NK-92 treated with Interleukin-12 subunit alpha and Interleukin-12 subunit beta, amount 100 ng/mL, for 24 hours (cell line): ENCODE measurements at places on chromosomes 4 and X.

DNA sequence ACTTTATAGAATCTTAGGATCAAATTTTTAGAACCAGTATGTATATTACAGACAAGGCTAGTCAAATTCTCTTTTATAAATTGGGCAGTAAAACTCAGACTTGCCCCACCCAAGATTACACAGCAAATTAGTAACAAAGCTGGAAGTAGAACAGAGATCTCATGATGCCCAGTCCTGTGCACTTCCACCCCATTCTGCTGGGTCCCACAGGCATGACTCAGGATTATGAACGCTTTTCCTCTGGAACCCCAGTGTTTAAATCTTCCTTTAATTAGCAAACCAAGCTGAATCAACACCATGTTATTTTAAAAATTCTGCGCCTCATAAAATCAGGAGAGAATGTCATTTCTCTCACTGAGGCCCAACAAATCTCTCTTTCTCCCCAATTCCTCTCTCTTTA is 1.5 kb upstream of the IL13RA2 start:
- DNase-seq, result no peak

DNA sequence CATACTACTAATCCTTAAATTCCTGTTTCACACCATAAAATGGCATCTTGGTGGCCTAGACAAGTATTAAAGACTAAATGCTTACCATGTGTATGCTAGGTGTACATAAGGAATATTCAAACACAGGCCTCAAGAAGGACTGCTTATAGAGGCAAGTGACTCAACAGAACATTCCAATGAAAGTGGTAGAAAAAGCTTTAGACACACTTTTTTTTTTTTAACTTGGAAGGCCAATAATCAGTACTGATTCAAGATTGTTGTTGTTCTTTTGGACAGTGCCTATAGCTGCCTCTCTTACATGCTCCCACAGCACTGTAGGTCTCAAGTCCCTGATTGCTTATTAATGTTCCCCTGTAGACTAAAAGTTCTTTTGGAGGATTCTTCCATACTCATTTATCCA is 77.6 kb downstream of the FBXL5 start:
- DNase-seq, result no peak

DNA sequence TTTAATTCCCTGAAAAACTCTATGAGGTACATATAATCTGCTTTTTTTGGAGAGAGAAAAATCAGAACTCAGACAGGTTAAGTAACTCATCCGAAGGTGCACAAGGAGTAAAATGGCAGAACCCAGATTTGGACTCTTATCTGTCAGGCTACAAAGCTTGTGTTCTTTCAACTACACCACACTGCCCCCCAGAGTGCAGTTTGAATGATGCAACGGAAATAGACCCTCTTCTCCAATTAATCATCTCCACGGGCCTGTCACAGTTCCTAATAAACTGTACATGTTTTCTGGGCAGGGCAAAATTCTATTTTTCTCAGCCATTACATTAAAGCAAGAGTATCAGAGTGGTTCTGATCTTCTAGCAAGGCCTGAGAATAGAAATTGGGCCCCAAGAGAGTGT is 35.3 kb upstream of the DCX start:
- DNase-seq, result no peak

GRCh38 chrX:24934279-24934678 is 81.5 kb downstream of the ARX start:
- DNase-seq, result no peak

GRCh38 chr4:160202802-160203201 is 1099.9 kb downstream of the RAPGEF2 start:
- DNase-seq, result no peak

GRCh38 chr4:6224735-6225134 is 24.4 kb upstream of the JAKMIP1 start:
- no peak for DNase-seq

DNA sequence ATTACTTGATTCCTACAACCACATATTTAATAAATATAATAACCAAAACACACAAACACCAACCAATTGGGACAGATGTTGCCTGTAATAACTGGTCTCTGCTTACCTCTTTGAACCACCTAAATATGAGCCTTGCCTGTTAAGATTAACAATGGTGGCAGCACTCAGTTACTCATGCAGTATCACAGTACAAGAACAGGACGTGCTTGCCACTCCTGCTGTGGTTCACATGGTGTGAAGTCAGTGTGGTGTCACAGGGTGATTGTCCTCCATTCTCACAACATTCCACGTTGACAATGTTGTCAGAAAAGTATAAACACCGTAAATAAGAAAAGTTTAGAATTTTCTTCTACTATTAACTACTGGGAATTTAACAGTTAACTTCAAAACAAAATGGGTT is 365.0 kb downstream of the PPP3CA start:
- no peak for DNase-seq

- DNase-seq, result no peak
Observed at GRCh38 chrX:145817331-145818185, at the start of gene SLITRK2. SLITRK2 (plus strand) TSS chrX:145817829; CDS start chrX:145822426, 4,597 bp downstream.

DNA sequence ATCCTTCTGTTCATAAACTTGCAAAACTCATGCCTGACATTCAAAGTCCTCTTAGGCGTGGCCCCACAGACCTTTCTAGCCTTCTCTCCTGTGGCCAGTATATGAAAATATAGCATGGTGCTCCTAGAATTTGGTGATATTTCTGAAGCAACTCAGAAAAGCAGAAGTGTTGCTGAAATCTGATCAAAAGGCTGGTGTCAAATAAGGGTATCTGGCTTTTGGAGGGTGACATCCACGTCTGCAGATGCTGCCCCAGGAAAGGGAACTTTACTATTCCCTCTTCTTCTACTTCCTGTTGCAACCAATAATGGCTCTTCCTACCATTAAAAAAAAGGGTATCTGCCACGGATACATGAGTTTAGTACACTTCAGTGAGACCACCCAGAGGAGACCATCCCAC is 83.9 kb upstream of the RPS6KA3 start:
- DNase-seq, result no peak

DNA sequence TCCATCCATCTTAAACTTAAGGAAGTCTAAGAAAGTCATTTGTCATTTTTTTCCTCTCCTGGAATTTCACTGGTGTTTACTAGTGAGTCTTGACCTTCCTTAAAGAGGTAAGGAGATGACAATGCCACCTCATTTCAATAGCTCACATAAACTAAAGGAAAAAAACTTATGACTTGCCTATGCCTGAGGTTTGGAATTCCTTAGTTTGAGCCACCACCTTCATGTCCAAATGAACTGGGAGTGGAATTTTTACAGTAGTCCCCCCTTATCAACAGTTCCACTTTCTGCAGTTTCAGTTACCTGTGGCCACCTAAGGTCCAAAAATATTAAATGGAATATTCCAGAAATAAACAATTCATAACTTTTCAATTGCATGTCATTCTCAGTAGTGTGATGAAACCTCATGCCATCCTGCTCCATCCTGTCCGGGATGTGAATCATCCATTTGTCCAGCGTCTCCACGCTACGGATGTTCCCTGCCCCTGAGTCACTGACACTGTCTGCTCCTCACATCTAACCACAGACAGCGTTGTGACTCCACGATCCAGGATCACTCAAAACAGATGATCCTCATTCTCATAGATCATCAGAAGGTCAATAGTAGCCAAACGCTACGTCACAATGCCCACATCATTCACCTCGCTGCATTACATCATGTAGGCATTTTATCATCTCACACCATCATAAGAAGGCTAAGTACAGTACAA is 177.4 kb downstream of the SH3KBP1 start:
- no peak for DNase-seq

DNA sequence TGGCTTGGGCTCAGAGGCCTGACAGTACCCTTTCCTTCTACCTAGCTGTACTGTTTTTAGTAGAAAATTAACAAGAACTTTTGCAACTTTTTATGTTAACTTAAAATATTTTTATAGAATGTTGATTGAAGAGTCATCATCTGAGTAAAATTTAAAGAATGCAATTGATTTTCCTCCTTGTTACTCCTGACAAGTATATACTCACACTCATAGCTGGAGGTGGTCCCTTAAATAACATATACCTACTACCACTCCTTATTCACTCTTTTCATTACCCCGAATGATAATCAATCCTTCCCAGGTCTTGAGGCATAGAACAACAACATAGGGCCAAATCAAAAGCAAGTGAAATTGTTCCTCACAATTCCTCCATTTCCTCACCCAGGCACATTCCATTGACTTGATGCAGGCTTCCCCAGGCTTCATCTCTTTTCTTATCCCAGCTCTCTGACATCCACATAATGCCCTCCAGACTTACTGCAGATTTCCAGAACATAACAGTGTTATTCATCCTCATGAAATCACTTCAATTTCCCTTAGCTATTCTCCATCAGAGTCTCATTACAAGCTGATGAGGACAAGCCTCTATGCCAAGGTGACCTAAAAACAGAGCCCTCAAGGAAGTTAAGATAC is 73.2 kb upstream of the ANXA10 start:
- DNase-seq, result no peak

- DNase-seq, result no peak
Observed at GRCh38 chr4:166091146-166091545, 218.1 kb downstream of the TLL1 start.

DNA sequence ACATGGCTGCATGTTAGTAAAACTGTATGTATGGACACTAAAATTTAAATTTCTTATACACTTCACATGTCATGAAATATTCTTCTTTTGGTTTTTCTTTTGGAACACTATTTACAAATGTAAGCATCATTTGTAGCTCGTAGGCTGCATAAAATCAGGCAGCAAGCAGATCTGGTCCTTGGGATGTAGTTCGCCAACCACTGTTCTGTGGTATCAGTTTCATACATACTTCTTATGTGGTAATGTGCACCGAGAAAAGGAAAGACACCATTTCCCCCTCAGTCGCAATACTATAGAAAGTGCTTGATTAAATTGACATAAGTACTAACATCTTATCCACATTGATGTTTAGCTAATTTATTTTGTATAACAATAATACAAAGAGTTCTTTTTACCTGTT is 274.4 kb upstream of the VCX start:
- DNase-seq, result no peak

GRCh38 chr4:76755756-76756155 is 142.2 kb downstream of the SOWAHB start:
- DNase-seq, result no peak

DNA sequence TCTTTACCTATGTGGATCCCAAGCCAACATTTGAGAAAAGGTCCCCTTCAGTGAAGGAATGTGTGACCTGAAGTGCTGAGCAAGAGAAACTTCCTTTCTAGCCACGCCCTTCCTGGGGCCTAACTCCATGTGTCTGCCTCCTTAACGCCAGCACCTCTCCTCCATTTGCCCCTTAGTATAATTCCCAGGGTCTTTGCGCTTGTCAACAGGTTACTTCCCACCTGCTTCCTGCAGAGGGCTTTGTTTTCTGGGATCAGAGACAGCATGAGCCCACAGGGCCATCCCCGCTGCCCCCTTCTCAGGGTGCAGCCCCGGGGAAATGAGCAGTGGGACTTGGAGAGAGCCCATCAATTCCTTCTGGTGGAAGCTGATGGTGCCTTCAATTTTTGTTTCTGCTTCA is 45.9 kb upstream of the DRD5 start:
- DNase-seq, result no peak

- no peak for DNase-seq
Observed at GRCh38 chrX:20668550-20668949, 401.8 kb upstream of the RPS6KA3 start.

- no peak for DNase-seq
Observed at GRCh38 chr4:159205466-159205865, 102.6 kb downstream of the RAPGEF2 start.

DNA sequence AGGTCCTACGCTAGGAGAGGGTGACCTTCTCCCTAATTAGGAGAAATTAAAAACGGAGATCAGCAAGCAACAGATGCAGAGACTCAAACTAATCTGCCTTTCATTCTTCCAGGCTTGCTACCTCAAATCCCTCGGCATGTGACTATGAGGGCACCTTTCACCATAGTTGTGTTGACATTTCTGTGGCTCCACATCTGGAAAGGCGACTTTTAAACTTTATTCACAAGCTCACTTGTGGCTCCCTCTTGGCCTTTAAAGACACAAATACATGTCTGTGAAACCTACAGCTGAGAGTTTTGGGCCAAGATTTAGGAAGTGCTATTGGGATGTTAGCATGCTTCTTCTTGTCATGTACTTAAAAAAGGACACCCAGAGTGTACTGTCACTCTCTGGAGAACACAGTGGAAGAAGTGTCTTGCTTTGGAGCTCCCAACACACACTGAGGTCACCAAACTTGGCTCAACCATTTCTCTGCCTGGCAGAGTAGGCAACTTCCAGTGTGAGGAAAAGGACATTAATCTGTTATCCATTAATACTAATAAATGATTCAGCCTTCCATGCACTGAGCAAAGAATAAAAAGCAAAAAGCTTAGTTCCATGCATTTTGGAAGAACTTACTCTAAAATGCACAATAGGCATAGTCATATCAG is 60.1 kb downstream of the LDB2 start:
- DNase-seq, result no peak

GRCh38 chr4:161642708-161643107 is 521.1 kb downstream of the FSTL5 start:
- DNase-seq, result no peak

GRCh38 chr4:11765849-11766453 is 337.3 kb upstream of the HS3ST1 start:
- no peak for DNase-seq

DNA sequence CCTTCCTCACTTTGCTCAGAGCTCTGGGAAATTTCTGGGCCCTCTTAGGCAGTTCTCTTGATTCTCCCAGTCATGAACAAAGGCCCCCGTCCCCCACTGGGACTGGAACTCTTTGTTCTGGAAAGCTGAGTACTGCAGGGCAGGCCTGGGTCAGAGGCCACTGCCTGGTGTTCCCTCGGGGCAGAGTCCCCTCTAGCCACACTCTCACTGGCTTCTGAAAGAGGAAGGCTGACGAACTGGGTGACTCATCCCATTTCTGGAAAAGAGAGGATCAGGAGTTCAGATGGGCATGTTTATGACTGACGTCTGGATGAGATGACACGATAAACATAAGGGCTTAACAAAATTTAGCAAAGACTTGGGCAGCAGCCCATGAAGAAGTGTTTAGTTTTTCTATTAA is 47.7 kb downstream of the DDX3X start:
- DNase-seq, result no peak

GRCh38 chr4:6198768-6199421 is 1.5 kb downstream of the JAKMIP1 start:
- peak; percentile 87 for DNase-seq

GRCh38 chrX:39900777-39901170 is 197.0 kb downstream of the BCOR start:
- DNase-seq, result no peak

DNA sequence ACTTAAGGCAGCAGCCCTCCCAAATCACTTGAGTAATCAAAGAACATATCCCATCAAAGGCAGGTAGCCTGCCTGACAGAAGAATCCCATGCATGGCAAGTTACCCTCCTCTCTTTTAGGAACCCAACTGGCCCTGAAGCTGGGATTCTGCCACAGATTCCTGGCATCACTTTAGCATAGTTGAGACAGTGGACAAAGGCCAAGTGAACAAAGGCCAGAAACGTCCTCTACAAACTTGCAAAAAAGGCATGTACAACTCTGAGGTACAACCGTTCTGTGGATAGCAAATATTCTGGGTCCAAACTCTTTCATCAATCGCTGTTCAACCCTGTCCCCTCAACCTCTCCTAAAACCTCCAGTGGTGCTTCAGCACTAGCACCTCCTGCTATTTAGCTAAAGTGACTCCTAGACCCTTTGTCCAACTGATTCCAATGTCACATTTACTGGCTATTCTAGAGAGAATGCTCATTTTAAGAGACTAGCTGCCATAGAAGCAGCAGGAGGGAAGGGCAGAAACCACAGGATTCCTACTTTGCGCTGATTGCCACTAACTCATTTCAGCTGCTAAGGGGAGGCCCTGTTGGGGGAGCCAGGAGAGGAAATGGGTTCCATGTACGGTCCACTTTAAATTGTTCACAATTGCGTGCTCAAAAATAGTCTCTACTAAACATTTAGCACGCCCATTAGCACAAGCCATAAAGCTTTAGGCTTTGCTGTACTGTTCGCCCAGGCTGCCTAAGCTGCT is 105.9 kb downstream of the SHROOM4 start:
- no peak for DNase-seq
